ENCODE measurements at places on chromosomes 3 and 15. TPM values are rescaled to one million over a fixed set of nuclear protein-coding genes. Genes with fewer than 3 reads are reported as not detected.

BAHD1 gene
- 12.8 TPM for total RNA-seq

STRIT1 gene
- total RNA-seq: not detected

RHOV gene
- not detected for total RNA-seq

TRAIP gene
- 0.75 TPM for total RNA-seq

TMOD2 gene
- 1.4 TPM for total RNA-seq

THUMPD3 gene
- 19.6 TPM for total RNA-seq

EXD1 gene
- not detected for total RNA-seq

FBN1 gene
- total RNA-seq: 2.7 TPM

SLC26A6 gene
- 8.4 TPM for total RNA-seq

SEMA3G gene
- 0.93 TPM for total RNA-seq

ECE2 gene
- not detected for total RNA-seq

FANCD2OS gene
- not detected for total RNA-seq

VPS39 gene
- 21.4 TPM for total RNA-seq

GPR62 gene
- total RNA-seq: not detected

EOMES gene
- total RNA-seq: 0.08 TPM

GOLGA8H gene
- 0.15 TPM for total RNA-seq

CCK gene
- total RNA-seq: not detected

TFRC gene
- total RNA-seq: 20.9 TPM

FBXW12 gene
- not detected for total RNA-seq

NTRK3 gene
- total RNA-seq: 0.38 TPM

CAMP gene
- 0.40 TPM for total RNA-seq

HCN4 gene
- total RNA-seq: not detected

PTPRG gene
- 15.6 TPM for total RNA-seq

GNB4 gene
- 3.3 TPM for total RNA-seq

ANKRD63 gene
- total RNA-seq: not detected

STXBP5L gene
- total RNA-seq: not detected

ZIC1 gene
- 21.7 TPM for total RNA-seq

VEPH1 gene
- 0.58 TPM for total RNA-seq

TRPM1 gene
- 0.10 TPM for total RNA-seq

AP4E1 gene
- 4.4 TPM for total RNA-seq

TUSC7 gene
- total RNA-seq: not detected

UROC1 gene
- total RNA-seq: 112 TPM

ERC2 gene
- not detected for total RNA-seq

SENP8 gene
- 1.6 TPM for total RNA-seq

CACNA2D2 gene
- 0.50 TPM for total RNA-seq

GRM7 gene
- total RNA-seq: 0.08 TPM

SLC7A14 gene
- total RNA-seq: 0.10 TPM

ZNF106 gene
- 20.2 TPM for total RNA-seq

PLSCR4 gene
- 27.6 TPM for total RNA-seq

GABRB3 gene
- total RNA-seq: 3.0 TPM

CSPG5 gene
- total RNA-seq: 0.48 TPM

CCDC54 gene
- total RNA-seq: not detected

ATP13A4 gene
- total RNA-seq: 1.2 TPM

PAQR9 gene
- total RNA-seq: 11.5 TPM

TRIM69 gene
- total RNA-seq: 5.2 TPM

FHIT gene
- 5.1 TPM for total RNA-seq

HDGFL3 gene
- 1.4 TPM for total RNA-seq
